Pericardium fibroblast (primary cell): ENCODE measurements at places on chromosomes 7 and 10. TPM values are rescaled to one million over a fixed set of nuclear protein-coding genes. Genes with fewer than 3 reads are reported as not detected.

The CRTAC1 gene
- 0.12 TPM in 1 of 2 replicates, not detected in the other for total RNA-seq

The CFAP58 gene
- 0.23 and 0.26 TPM in 2 replicates for total RNA-seq

The ARHGEF35 gene
- 0.60 and 4.4 TPM in 2 replicates for total RNA-seq

The NUDT5 gene
- 47.8 and 66.6 TPM in 2 replicates for total RNA-seq

The KDM7A gene
- total RNA-seq = 3.3 and 3.7 TPM in 2 replicates

The PTPN12 gene
- total RNA-seq = 17.7 and 25.7 TPM in 2 replicates

The PLXDC2 gene
- 10.6 and 14.6 TPM in 2 replicates for total RNA-seq

The GPR37 gene
- total RNA-seq = 0.23 TPM in 1 of 2 replicates, not detected in the other

The LRRC4 gene
- 0.09 and 0.12 TPM in 2 replicates for total RNA-seq

The AKR1C4 gene
- total RNA-seq = not detected in 2 replicates

The NDUFA5 gene
- total RNA-seq = 25.8 and 30.2 TPM in 2 replicates

The FBXO24 gene
- 0.12 TPM in 1 of 2 replicates, not detected in the other for total RNA-seq

The KNDC1 gene
- total RNA-seq = 0.51 and 1.2 TPM in 2 replicates

The FLNC gene
- 112 and 168 TPM in 2 replicates for total RNA-seq

The GOLGA7B gene
- not detected in 2 replicates for total RNA-seq

The NFKB2 gene
- total RNA-seq = 12.8 and 17.5 TPM in 2 replicates

The MALRD1 gene
- 0.12 and 0.17 TPM in 2 replicates for total RNA-seq

The MOGAT3 gene
- not detected in 2 replicates for total RNA-seq

The CHN2 gene
- 0.43 and 7.7 TPM in 2 replicates for total RNA-seq

The SLC16A12 gene
- total RNA-seq = 3.6 and 16.1 TPM in 2 replicates

The TCAF2 gene
- 1.8 and 3.4 TPM in 2 replicates for total RNA-seq

The OR6B1 gene
- total RNA-seq = not detected in 2 replicates

The FANK1 gene
- total RNA-seq = 3.6 and 4.3 TPM in 2 replicates
